Mucosa of descending colon (tissue), 3 donors: ENCODE measurements at places on chromosomes 5 and 9.
A peak's percentile ranks its signal among the peaks of the same experiment; 100 is the strongest.

GRCh38 chr5:109038209-109038840 is 290.6 kb downstream of the FER start:
- no peak for DNase-seq

GRCh38 chr5:1668141-1668721 is 131.4 kb downstream of the MRPL36 start:
- no peak for DNase-seq

GRCh38 chr9:86695910-86696424 is 251.3 kb downstream of the GAS1 start:
- no peak for DNase-seq

DNA sequence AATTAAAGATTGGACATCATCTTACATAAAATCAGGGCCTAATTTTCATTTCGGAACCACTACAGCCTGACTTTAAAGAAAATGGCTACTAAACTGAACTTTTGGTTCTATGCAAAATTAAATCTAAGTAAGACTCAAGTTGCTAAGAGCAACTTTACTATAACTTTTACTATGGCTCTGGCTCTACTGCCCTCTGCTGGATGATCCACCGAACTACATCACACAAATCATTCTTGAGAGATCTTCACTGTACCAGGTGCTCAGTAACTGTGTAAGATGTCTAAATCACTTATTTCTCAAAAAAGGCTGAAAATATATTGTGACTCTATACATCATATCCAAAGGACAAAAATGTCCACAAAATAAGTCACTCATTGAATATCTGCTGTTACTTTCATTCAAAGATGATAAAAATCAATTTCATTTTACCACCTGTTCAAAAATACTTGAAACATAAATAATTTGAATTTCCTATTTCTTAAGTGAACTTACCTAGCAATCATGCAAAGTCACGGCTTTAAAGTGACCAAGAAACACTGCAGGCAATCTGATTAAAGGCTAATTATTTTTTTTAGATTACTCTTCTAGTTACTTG is 13.5 kb downstream of the MOCS2 start:
- DNase-seq, result no peak

GRCh38 chr5:121693864-121694263 is 157.8 kb upstream of the FTMT start:
- DNase-seq, result no peak

DNA sequence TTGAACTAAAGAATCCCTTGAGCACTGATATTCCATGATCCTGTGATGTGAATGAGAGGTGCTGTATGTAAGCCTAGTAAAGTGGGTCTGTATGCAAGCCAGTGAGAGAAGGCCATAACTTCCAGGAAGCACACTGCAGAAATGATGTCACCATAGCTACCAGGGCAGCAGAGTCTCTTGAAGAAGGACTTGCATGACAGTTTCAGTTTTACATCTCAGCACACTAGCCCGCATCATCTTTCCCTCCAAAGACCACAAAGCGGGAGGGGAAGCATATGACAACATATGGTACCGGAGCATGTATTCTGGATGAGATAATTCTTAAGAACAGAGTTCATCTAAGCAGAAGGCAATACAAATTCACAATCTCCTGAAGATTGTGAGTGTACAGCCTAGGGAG is 37.6 kb upstream of the MAST4 start:
- DNase-seq, result no peak

GRCh38 chr5:96254980-96255691 is 177.9 kb downstream of the PCSK1 start:
- DNase-seq, result no peak

- no peak for DNase-seq
Observed at GRCh38 chr9:87498046-87498810, 561 bp downstream of the DAPK1 start.

DNA sequence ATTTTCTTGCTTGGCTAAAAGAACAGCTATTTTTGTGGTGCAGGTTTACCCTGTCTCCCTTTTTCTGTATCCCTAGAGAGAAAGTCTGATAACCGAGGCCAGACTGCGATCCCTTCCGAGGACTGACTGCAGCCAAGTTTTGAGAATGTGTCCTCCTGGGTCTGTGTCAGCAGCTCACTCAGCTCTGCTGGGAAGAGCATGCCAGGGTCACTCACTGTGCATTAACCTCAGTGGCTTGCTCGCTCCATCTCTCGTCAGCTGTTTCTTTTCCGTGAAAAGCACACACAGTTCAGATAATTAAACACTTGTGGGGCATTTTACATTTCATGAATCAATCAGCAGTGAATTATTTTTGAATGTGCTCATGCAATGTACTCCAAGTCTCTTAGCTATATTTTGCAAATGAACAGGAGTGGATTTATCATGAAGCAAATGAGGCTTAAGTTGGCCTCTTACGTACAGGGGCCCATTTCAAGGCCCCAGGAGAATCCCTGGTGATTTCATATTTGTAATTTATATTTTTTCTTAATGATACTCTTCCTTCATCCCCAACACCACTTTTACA is 252.1 kb downstream of the SMARCA2 start:
- DNase-seq, result no peak

GRCh38 chr5:138466900-138467710 is 1.8 kb downstream of the EGR1 start:
- peak; percentile 65 for DNase-seq
